NCI-H1694 treated with DMSO at 0.1 percent for 48 hours (cell line): ENCODE measurements at places on chromosomes 4 and X.

DNA sequence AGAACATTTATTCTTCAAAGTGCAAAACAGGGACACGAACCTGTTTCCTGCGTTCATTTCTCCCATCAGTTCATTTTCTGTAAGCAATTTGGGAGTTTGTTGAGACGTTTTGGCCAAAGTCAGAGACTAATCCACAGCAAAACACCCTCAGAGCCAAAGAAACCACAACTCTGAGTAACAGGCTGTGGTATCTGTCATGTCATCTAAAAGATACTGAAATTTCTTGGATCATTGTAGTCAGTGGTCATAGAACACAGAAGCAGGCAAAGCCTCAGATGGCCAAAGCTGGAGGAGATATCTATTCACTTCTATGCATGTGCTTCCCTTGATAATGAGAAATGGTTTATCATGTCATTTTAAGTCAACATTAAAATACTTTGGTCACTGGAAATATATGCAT lies 485.6 kb upstream of the GALNT7 start:
- DNase-seq = no peak

- no peak for DNase-seq
Measured at GRCh38 chr4:181896614-181897013, 346.6 kb upstream of the TENM3 start.

GRCh38 chrX:20664774-20665173 lies 398.1 kb upstream of the RPS6KA3 start:
- no peak for DNase-seq

- no peak for DNase-seq
Measured at GRCh38 chrX:25156323-25156722, 140.6 kb upstream of the ARX start.

- no peak for DNase-seq
Measured at GRCh38 chr4:8250637-8251036, 18.9 kb upstream of the HTRA3 start.

DNA sequence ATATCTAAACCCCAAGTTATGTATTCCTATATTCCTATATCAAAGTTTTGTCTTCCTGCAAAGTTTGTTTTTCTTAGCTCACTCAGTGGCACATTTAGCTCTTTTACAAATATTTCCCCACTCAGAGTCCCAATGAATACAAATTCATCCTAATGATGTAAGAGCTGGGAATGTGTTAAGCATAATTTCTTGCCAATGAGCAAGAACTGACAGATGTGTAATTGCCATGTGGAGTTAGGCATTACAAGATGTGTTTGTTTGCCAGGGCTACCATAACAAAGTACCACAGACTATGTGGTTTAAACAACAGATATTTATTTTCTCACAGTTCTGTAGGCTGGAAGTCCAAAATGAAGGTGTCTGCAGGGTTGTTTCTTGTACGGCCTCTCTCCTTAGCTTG lies 302.1 kb downstream of the KCTD8 start:
- no peak for DNase-seq

DNA sequence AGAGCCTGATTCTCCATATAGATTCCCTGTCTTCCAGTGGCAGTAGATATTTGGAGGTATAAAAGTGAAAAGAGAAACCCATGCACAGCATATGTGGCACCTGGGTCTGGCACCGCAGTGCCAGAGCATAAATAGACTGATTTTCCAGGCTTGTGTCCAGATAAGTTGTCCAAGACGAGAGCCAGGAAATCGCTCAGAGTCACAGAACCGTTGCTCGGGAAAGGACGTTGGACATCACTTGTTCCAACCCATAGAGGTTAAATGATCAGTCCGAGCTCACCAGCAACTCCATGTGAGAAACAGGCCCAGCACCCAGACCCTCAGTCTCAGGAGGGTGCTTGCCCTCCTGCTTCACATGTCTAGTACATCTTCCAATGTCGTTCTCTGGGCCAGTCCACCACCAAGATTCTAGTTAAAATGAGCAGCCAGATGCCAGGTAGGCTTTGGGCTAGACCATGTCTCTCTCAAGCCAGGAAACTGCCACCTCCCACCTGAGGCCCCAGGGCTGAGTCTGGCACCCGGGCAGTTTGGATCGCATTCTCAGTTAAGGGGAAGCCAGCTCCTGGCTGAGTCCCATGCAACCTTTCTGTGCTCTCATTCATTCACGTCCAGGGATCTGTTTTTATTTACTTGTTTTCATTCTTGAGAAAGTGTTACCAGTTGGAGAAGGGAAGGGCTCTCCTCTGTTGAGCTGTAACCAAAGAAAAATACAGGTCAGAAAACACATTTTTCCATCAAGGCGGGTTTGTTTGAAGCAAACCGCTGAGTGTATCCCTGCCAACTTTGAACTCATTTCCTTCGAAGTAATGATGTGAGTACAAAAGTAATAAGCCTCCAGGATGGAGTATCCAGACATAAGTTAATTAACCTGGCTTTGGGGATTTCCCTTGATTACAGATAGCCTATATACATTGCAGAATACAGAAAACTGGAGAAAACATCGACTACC lies 91.7 kb downstream of the PHOX2B start:
- no peak for DNase-seq

DNA sequence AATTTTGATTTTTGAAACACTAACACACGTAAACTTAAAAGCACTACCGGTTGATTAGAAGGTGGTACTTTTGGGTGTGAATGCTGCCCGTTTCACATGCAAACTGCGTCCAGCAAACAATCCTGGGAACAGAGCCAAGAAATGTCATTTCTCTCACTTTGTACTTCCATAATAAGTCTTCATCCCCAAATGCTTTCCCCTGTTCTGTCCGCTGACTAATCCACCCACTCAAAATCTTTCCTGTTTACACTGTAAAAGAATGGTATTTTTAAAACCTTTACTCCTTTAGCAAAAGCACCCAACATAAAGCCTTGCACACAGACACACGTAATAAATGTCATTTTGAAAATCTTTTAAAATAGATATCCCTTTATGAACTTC lies 39.1 kb upstream of the PDLIM5 start:
- DNase-seq = no peak

DNA sequence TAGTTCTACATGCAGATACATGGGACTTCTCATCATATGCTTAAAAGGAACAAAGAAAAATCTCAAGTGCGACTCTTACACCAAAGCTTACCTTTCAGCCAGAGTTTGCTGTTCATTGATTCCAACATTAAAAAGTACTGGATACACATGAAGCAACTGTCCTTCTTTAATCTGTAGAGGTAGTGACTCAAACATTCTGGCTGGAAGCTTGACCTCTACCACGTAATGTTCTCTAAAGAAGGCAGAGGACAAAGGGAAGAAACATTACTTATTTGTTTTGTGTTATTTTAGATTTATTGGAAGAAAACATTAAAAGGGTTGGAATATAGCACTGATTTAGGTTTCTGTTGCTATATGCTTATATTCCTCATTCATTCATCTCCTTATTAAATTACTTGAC lies 476.1 kb downstream of the IL15 start:
- no peak for DNase-seq

- DNase-seq = no peak
Measured at GRCh38 chr4:73281396-73281795, 22.8 kb upstream of the ANKRD17 start.

DNA sequence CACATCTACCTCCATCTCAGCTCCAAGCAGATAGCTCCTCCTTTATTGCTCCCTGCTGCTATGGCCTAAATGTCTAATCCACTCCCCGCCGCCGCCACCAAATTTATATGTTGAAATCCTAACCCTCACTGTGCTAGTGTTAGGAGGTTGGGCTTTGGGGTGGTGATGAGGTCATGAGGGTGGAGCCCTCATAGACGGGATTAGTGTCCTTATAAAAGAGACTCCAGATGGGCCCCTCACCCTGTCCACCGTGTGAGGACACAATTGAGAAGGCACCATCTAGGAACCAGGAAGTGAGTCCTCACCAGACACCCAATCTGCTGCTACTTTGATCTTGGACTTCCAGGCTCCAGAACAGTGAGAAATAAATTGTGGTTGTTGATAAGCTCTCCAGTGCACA lies 13.6 kb upstream of the TBC1D14 start:
- no peak for DNase-seq

DNA sequence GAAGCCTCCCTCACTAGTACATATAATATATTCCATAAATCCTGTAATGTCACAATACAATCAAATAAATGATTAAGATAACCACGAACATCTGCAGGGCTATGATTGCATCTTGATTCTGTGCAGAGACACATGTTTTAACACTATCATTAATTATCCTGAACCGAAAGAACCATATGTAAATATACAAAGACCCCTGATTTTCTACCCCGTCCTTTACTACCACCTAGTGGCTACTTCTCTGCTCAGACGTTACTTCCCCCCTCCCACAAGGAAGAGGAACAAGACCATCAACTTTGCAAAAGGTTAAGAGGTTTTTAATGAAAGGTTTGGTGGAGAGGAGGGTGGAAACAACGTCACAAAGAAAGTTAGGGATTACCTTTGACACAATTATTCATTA lies 134.0 kb downstream of the COL4A6 start:
- peak; percentile 52 for DNase-seq

GRCh38 chr4:8451440-8452182 lies 11.0 kb downstream of the TRMT44 start:
- no peak for DNase-seq
